ENCODE measurements at places on chromosomes 3 and 15. TPM values are rescaled to one million over a fixed set of nuclear protein-coding genes. Genes with fewer than 3 reads are reported as not detected.
A peak's percentile ranks its signal among the peaks of the same experiment; 100 is the strongest.

The LRRC34 gene
- polyA plus RNA-seq, result 5.7 TPM

DNA sequence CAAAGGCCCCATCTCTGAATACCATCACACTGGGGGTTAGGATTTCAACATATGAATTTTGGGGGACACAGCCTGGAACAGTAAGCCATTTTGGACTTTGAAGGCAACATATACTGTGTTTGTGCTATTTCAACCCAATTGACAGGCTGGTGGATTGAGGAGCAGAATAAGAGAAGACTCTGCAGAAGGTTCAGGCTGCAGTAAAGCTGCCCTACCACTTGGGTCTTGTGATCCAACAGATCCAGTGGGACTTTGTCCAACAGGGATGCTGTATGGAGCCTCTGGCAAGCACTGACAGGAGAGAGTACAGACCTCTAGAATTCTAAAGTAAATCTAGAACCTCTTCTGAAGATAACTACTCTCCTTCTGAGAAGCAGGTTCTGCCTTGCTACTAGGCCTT is 1.1 kb upstream of the BCL2L10 start:
- H3K27ac ChIP-seq, result no peak overlapping the region
- no peak for DNase-seq
- H3K4me3 ChIP-seq, result no peak overlapping the region
- H3K27me3 ChIP-seq, result no peaks in the 10 kb centered on the region

- H3K27me3 ChIP-seq, result no peaks in the 10 kb centered on the region
- no peak overlapping the region for H3K4me3 ChIP-seq
- H3K27ac ChIP-seq, result no peak overlapping the region
- DNase-seq, result no peak
Measured at GRCh38 chr15:60729850-60730458, 251.0 kb upstream of the ICE2 start.

The GOLGA8S gene
- polyA plus RNA-seq, result 0.13 TPM

The IL20RB gene
- polyA plus RNA-seq, result not detected

DNA sequence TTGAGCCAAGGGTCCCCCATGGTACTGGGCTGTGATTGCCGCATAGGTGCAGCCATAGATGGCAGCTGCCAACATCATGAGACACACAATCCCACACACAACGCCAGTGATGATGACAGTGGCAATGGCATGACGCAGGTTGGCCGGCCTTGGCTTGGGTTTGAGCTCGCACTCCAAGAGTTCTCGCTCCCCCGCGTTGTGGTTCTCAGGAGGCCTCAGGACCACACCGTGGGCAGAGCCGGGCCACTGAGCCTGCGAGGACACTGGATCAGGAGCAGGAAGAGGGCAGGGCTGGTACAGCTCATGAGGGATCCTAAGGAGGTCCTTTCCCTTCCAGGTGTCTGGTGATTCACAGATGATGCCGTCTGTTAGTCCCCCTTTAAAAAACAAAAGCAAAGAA is 9.3 kb downstream of the LRTM1 start:
- no peak for DNase-seq
- H3K27me3 ChIP-seq, result no peaks in the 10 kb centered on the region
- no peak overlapping the region for H3K4me3 ChIP-seq
- H3K27ac ChIP-seq, result no peak overlapping the region

DNA sequence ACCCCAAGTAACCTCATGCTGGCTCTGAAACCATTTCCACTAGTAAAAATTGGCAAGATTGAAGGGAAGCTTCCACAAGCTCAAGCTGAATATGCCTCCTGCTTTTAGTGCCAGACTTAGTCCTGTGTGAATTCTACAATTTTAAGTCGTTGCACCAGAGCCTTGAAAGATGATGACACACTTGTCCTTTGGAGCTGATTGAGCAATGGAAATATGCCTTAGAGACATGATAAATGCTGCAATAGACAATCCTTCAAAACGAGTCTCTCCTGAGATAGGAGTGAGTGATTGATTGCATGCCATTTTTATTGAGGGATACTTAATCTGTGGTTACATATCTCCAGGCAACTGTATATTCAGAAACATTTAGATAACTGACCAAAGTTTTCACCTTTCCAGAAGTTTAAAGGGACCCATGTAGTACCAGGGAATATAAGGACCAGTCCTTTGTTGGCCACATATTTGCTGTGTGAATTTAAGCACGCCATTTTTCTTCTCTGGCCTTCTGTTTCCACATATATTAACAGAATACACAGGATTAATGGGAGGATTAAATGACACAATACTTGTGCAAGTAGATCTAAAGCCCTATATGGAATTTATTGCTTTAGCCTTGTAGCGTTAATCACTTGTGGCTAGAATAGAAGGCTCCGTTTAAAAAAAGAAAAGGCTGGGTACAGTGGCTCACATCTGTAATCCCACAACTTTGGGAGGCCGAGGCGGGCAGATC is 65.1 kb downstream of the PPARG start:
- H3K27me3 ChIP-seq, result no peaks in the 10 kb centered on the region
- H3K4me1 ChIP-seq, result peaks cover 25% of the 10 kb centered on the region
- no peaks in the 10 kb centered on the region for H3K36me3 ChIP-seq
- DNase-seq, result no peak

GRCh38 chr3:149585401-149585726 is 72.5 kb downstream of the WWTR1 start:
- H3K27me3 ChIP-seq, result no peaks in the 10 kb centered on the region
- no peak overlapping the region for H3K4me3 ChIP-seq
- H3K36me3 ChIP-seq, result no peaks in the 10 kb centered on the region
- H3K27ac ChIP-seq, result no peak overlapping the region
- DNase-seq, result no peak
- no peaks in the 10 kb centered on the region for H3K4me1 ChIP-seq

The SLC22A13 gene
- polyA plus RNA-seq, result 9.9 TPM

DNA sequence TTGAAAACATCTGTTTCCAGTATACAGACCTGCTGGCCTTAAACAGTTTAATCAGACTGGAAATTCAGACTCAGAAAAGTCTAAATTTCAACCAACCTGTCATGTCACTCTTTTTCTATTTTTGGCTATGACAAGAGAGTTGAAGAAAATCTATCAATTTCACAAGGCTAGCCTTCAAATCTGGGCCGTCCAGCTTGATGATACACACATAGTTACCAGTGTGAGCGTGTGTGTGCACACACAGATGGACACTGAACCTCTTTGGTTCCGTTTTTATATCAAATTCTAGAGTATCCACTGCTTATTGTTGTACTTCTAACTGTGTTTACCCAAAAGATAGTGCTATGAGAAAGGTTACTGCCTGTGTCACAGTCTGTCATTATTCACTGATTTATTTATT is 368.2 kb downstream of the LPP start:
- no peak for DNase-seq
- no peak overlapping the region for H3K4me3 ChIP-seq
- no peaks in the 10 kb centered on the region for H3K27me3 ChIP-seq
- no peak overlapping the region for H3K27ac ChIP-seq

DNA sequence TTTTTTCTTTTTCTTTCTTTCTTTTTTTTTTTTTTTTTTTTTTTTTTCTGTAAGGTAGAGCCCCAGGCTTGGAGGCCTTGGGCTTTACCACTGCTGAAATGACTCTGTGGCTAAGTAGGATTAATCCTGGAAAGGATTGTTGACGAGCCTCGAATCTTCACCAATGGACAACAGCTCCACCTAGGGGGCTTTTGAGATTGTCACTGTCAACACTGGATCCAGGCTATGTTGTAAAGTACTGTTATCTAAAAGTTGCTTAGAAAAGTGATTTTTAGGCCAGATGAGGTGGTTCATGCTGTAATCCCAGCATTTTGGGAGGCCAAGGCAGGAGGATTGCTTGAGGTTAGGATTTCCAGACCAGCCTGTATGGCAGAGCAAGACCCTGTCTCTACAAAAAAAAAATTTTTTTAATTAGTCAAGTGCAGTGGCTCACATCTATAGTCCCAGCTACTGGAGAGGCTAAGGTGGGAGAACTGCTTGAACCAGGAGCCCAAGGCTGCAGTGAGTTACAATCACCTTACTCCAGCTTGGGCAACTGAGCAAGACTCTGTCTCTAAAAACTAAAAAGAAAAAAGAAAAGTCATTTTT is 41.6 kb downstream of the KLHL18 start:
- no peaks in the 10 kb centered on the region for H3K4me1 ChIP-seq
- H3K27me3 ChIP-seq, result no peaks in the 10 kb centered on the region
- no peak overlapping the region for H3K4me3 ChIP-seq
- H3K36me3 ChIP-seq, result peaks cover 7% of the 10 kb centered on the region
- DNase-seq, result peak; percentile 92

The WDR93 gene
- 1.2 TPM for polyA plus RNA-seq

DNA sequence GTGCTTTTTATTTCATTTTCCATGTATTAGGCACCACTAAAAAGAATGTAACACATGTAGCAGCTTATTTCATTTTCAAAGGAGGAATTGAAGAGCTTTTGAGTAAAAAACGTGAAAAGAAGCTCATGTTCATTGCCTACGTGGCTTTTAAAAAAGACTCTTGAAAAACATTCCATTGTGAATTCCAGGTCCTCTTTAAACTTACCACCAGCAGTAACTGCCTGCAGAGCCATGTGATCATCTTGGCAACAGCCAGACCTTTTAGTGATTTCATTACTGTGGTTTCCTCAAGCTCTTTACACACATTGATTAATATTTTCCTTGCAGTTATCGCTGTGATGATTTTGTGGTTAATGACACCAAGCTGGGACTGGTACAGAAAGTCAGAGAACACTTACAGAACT is 43.8 kb upstream of the FBXL22 start:
- no peaks in the 10 kb centered on the region for H3K27me3 ChIP-seq
- peak overlapping the region; percentile 15 for H3K27ac ChIP-seq
- DNase-seq, result peak; percentile 30
- H3K4me1 ChIP-seq, result no peaks in the 10 kb centered on the region

- peak overlapping the region; percentile 54 for H3K27ac ChIP-seq
- no peaks in the 10 kb centered on the region for H3K27me3 ChIP-seq
- H3K4me1 ChIP-seq, result peaks cover 3% of the 10 kb centered on the region
- H3K4me3 ChIP-seq, result no peak overlapping the region
- DNase-seq, result no peak
Measured at GRCh38 chr15:89728254-89728653, 22.8 kb downstream of the MESP1 start.

The DNAJA4 gene
- 19.9 TPM for polyA plus RNA-seq

DNA sequence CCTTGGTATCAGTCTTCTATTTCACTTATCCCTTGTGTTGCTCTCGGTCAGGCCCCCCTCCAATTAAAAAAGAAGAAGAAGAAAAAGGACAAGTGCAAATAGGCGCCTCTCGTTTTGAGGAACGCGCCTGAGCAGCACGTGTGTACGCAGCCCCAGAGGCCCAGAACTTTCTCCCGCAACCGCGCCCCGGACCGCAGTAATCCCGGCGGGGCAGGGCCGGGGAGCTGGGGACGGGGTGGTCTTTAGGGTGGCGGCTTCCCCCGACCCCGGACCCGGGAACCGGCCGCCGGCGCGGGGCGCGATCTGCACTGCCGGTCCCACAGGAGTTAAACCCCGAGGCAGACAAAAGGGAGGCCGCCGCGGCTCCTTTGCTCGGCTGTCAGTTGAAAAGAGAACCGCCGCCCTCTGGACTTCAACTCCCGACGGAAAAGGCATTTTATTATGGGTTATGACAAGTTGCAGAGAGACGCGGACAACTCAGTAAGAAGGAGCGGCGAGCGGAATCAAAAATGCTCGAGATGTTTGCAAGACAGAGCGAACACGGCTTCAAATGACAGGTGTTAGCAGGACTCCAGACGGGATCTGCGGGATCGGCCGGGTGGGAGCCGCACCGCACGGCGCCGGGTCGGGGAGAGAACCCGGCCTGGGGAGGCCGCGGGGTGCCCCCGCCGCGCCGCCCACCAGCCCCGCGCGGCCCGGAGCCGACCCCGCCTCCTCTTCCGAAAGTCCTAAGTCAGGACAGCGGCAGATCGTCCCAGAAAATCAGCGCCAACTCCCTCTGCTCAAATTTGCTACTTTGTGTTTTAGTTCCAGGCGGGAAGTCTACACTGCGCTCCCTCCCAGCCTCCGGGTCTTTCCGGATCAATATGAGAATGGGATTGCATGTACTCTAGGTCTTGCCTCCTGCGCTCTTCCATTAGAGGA is 79.0 kb downstream of the NR2F2 start:
- peak; percentile 52 for DNase-seq
- no peak overlapping the region for H3K27ac ChIP-seq
- no peaks in the 10 kb centered on the region for H3K36me3 ChIP-seq
- H3K4me1 ChIP-seq, result peaks cover 2% of the 10 kb centered on the region

GRCh38 chr3:114624571-114625181 is 330.8 kb downstream of the TIGIT start:
- H3K4me3 ChIP-seq, result peak overlapping the region; percentile 52
- peak; percentile 76 for DNase-seq
- H3K27me3 ChIP-seq, result no peaks in the 10 kb centered on the region
- no peaks in the 10 kb centered on the region for H3K36me3 ChIP-seq
- H3K27ac ChIP-seq, result peak overlapping the region; percentile 93

The CAND2 gene
- polyA plus RNA-seq, result 3.9 TPM

The TNNC1 gene
- polyA plus RNA-seq, result 86.6 TPM

GRCh38 chr3:186052096-186052840 is 56.6 kb downstream of the ETV5 start:
- no peak for DNase-seq
- H3K27ac ChIP-seq, result no peak overlapping the region
- no peaks in the 10 kb centered on the region for H3K4me1 ChIP-seq
- H3K27me3 ChIP-seq, result no peaks in the 10 kb centered on the region

DNA sequence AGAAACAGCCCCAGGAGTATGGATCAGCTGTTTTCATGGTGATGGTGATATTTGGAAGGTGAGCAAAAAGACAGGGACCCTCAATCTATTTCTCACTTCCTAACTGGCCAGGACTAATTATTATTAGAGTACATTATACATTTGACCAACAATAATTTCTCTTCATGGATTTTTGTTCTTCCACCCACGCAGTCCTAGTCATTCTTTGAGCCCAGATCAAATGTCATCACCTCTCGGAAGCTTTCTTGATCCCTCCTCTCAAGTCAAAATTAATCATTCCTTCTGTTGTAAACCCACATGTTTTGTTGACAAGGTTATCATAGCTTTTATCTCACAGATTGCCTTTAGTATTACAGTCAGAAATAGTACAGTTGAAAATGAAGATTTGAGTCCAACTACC is 29.2 kb upstream of the PRICKLE2 start:
- no peak for DNase-seq
- no peaks in the 10 kb centered on the region for H3K27me3 ChIP-seq
- H3K4me3 ChIP-seq, result no peak overlapping the region
- no peaks in the 10 kb centered on the region for H3K36me3 ChIP-seq
- H3K27ac ChIP-seq, result no peak overlapping the region
- no peaks in the 10 kb centered on the region for H3K4me1 ChIP-seq

The XIRP1 gene
- polyA plus RNA-seq, result not detected

- no peaks in the 10 kb centered on the region for H3K27me3 ChIP-seq
- no peaks in the 10 kb centered on the region for H3K36me3 ChIP-seq
- DNase-seq, result no peak
- H3K27ac ChIP-seq, result no peak overlapping the region
Measured at GRCh38 chr3:156298938-156299337, 178.6 kb downstream of the KCNAB1 start.

- H3K27me3 ChIP-seq, result no peaks in the 10 kb centered on the region
- no peaks in the 10 kb centered on the region for H3K4me1 ChIP-seq
- DNase-seq, result no peak
- no peak overlapping the region for H3K27ac ChIP-seq
Measured at GRCh38 chr3:65473736-65474135, 565.0 kb downstream of the MAGI1 start.

- no peak overlapping the region for H3K27ac ChIP-seq
- no peaks in the 10 kb centered on the region for H3K4me1 ChIP-seq
- no peaks in the 10 kb centered on the region for H3K27me3 ChIP-seq
- no peak overlapping the region for H3K4me3 ChIP-seq
Measured at GRCh38 chr15:27086805-27087204, 115.8 kb downstream of the GABRG3 start.

GRCh38 chr15:70057931-70058641 is 39.6 kb downstream of the TLE3 start:
- H3K36me3 ChIP-seq, result peaks cover 12% of the 10 kb centered on the region
- no peak overlapping the region for H3K27ac ChIP-seq
- no peaks in the 10 kb centered on the region for H3K27me3 ChIP-seq
- no peak overlapping the region for H3K4me3 ChIP-seq
- DNase-seq, result peak; percentile 48

Measured in kidney (tissue), 22 donors.